Naive thymus-derived CD4-positive, alpha-beta T cell (primary cell): ENCODE measurements at places on chromosomes 11 and 22.

GRCh38 chr11:35177370-35177769 lies 38.4 kb downstream of the CD44 start:
- H3K4me1 ChIP-seq, result peaks cover 87% of the 10 kb centered on the region
- peak overlapping the region; percentile 65 for H3K27ac ChIP-seq
- peaks cover 27% of the 10 kb centered on the region for H3K36me3 ChIP-seq
- no peak overlapping the region for H3K4me3 ChIP-seq
- H3K27me3 ChIP-seq, result no peaks in the 10 kb centered on the region

- no peaks in the 10 kb centered on the region for H3K36me3 ChIP-seq
- H3K27me3 ChIP-seq, result no peaks in the 10 kb centered on the region
- DNase-seq, result no peak
- no peak overlapping the region for H3K27ac ChIP-seq
- H3K4me1 ChIP-seq, result no peaks in the 10 kb centered on the region
Observed at GRCh38 chr11:117606211-117606610, 190.8 kb downstream of the DSCAML1 start.

DNA sequence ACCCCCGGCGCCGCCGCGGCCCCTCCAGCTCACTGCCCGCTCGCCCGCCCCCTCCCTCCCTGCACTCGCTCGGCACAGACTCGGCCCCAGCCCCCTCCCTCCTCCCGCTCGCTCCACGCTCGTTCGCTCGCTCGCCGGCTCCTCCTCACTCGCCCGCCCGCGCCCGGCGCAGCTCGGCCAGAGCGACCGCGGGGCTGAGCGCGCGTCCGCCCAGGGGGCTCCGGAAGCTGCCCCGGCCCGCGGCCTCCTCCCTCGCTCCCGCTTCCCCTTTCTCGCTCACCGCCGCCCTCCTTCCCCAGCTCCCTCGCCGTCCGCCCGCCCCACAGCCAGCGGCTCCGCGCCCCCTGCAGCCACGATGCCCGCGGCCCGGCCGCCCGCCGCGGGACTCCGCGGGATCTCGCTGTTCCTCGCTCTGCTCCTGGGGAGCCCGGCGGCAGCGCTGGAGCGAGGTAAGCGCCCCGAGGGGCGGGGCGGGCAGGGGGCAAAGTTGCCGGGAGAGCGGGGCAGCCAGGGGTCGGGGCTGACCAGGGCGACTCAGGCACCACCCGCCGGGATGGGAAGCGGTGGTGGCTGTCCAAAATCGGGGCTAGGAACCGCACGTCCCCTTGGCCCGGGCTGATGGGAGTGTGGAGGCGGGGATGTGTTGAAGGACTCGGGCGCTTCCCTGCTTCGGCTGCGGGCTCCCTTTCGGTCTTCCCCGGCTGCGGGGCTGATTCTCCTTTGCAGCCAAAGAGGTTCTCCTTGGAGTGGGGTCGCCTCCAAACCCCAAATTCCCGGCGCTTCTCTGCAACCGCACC lies at the start of gene SEZ6L:
TSS of gene SEZ6L (plus strand) at position 148 of the 797 bp plus-strand sequence. CDS start at position 356, 208 bp downstream.
- H3K4me1 ChIP-seq, result no peaks in the 10 kb centered on the region
- no peak for DNase-seq
- no peaks in the 10 kb centered on the region for H3K36me3 ChIP-seq
- no peak within 1 kb of the TSS for H3K27ac ChIP-seq

DNA sequence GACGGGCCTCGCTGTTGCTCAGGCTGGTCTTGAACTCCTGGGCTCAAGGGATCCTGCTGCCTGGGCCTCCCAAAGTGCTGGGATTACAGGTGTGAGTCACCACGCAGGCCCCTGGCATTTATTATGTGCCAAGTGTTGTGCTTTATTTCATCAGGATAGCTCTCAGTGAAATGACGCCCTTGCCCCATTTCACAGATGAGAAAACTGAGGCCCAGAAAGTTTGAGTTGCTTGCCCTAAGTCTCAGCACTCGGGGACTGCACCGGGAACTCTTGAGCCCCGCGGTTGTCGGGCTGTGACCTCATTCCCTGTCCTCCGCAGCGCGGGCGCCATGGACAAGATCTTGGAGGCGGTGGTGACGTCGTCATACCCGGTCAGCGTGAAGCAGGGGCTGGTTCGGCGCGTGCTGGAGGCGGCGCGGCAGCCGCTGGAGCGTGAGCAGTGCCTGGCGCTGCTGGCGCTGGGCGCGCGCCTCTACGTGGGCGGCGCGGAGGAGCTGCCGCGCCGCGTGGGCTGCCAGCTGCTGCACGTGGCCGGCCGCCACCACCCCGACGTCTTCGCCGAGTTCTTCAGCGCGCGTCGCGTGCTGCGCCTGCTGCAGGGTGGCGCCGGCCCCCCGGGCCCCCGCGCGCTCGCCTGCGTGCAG lies 7.3 kb downstream of the USP35 start:
- no peak for DNase-seq
- no peaks in the 10 kb centered on the region for H3K27me3 ChIP-seq
- peaks cover 29% of the 10 kb centered on the region for H3K4me1 ChIP-seq
- no peak overlapping the region for H3K4me3 ChIP-seq
- no peaks in the 10 kb centered on the region for H3K36me3 ChIP-seq

DNA sequence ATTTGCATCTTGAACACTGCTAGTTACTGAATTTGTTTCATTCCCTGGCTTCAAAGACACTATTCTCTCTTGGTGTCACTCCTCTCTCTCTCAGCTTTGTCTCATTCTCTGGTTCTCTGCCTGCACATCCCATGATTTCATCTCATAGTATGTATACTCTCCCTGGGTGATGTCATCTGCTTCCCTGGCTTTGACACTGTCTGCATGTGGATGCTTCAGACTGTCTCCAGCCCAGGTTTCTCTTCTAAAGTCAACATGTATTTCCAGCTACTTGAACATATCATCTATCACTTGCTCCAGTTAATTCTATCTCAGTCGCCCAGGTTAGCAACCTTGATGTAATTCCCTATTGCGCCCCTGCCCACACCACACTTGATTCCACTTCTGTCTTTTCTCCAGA lies 9.3 kb upstream of the ACAT1 start:
- no peak for DNase-seq
- H3K27ac ChIP-seq, result no peak overlapping the region
- no peak overlapping the region for H3K4me3 ChIP-seq
- H3K4me1 ChIP-seq, result no peaks in the 10 kb centered on the region
